ENCODE measurements at places on chromosomes 7 and 10. TPM values are rescaled to one million over a fixed set of nuclear protein-coding genes. Genes with fewer than 3 reads are reported as not detected.

Gene GDF2
- total RNA-seq = not detected

Gene AEBP1
- 1,415 TPM for total RNA-seq

Gene CYP3A5
- total RNA-seq = 3.5 TPM

Gene CPN1
- total RNA-seq = not detected

Gene INMT
- total RNA-seq = 243 TPM

Gene ZNF680
- 32.6 TPM for total RNA-seq

Gene PDK4
- total RNA-seq = 79.5 TPM

Gene ELN
- 1,484 TPM for total RNA-seq

Gene FAM24B
- 9.1 TPM for total RNA-seq

Gene PPP1R17
- not detected for total RNA-seq

Gene ASB10
- total RNA-seq = not detected

Gene KLF14
- total RNA-seq = not detected

Gene ACHE
- total RNA-seq = 5.1 TPM

Gene H2BK1
- total RNA-seq = not detected

Gene PTF1A
- not detected for total RNA-seq

Gene AKR1D1
- total RNA-seq = not detected

All from thoracic aorta (tissue), 2 donors.